ENCODE measurements at places on chromosomes 4 and X.
A peak's percentile ranks its signal among the peaks of the same experiment; 100 is the strongest.

- DNase-seq = no peak
Measured at GRCh38 chr4:61545902-61546480, 345.9 kb downstream of the ADGRL3 start.

DNA sequence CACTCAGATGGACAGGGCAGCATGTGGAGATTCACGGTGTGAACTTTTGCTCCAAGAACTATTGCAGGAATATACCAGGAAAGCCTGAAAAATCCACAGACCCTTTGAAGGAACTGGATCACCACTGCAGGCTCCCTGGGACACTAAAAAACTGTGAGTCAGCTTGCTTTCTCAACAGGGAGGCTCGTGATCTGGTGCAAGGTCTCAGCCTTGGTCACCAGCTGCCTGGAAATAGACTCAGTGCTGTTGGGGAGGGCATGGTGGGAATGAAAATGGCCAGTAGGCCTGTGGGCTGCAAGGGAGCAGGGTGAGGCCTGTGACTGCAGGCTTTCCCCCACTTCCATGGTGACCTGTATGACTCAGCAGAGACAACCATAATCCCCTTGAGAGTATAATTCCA is 426.4 kb upstream of the RPS6KA3 start:
- DNase-seq = no peak

DNA sequence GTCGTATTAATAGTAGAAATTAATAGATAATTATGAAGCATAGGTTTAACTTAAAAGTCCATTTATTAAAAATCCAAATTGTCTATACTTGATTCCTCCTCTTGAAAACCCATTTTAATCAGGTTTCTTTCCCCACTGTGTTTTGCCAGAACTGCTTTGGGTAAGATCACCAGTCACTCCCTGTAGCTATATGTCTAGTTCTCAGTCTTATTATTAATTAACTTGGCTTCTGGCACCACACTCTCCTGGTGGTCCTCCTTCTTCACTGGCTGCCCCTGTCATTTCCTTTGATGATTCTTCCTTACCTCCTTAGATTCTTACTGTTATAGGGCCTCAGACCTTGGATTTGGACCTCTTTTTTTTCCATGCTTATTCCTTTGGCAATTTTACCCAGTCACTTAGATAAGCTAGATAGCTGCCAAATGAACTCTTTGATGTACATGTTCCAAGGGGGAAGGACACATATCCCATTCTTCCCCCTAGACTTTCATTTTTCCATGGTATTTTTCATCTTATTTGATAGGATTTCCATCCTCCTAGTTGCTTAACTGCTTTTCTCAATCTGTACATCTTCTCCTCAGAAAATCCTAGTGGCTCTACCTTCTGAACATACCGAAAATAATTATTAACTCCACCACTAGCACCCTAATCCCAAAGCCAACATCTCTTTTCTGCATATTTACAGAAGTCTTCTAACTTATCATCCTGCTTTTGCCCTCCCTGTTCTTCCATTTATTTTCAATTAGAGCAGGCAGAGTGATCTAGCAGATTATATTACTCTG is 24.5 kb downstream of the GIMD1 start:
- no peak for DNase-seq

DNA sequence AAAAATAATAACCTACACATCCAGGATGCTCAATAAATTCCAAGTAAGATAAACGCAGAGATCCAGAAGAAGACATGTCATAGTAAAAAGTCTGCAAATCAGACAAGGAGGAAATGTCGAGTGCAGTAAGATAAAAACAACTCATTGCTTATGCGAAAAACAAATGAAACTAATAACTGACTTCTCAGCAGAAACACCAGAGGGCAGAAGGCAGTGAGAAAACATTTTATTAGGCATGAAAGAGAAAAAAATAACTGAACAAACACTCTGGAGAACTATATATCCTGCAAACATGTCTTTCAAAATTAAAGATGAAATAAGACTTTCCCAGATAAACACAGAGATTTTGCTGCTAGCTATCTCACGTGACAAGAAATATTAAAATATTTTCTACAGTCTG is 201.3 kb upstream of the CTSO start:
- DNase-seq = no peak

- DNase-seq = peak; percentile 50
Measured at GRCh38 chrX:72107320-72107719, 24.4 kb downstream of the RTL5 start.

GRCh38 chr4:106738121-106738520 is 298.0 kb downstream of the DKK2 start:
- DNase-seq = no peak

GRCh38 chr4:10753336-10753735 is 68.8 kb upstream of the CLNK start:
- DNase-seq = no peak

- DNase-seq = no peak
Measured at GRCh38 chr4:121003863-121004262, 68.5 kb downstream of the NDNF start.

GRCh38 chr4:159606835-159607234 is 504.0 kb downstream of the RAPGEF2 start:
- DNase-seq = peak; percentile 1

GRCh38 chr4:115923152-115923551 is 809.7 kb upstream of the NDST4 start:
- DNase-seq = no peak

DNA sequence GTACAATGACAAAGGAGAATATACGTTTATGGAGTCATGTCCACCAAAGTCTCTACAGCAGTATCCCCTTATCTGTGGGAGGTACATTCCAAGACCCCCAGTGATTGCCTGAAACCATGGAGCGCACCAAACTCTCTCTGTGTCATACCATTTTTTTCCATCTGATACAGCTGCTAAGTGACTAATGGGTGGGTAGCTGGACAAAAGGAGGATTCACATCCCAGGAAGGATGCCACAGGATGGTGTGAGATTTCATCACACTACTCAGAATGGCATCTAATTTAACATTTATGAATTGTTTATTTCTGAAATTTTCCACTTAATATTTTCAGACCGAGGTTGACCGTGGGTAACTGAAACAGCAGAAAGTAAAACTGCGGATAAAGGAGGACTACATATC is 49.8 kb upstream of the AGA start:
- DNase-seq = no peak

GRCh38 chr4:176340871-176341685 is 21.3 kb downstream of the SPCS3 start:
- peak; percentile 46 for DNase-seq

DNA sequence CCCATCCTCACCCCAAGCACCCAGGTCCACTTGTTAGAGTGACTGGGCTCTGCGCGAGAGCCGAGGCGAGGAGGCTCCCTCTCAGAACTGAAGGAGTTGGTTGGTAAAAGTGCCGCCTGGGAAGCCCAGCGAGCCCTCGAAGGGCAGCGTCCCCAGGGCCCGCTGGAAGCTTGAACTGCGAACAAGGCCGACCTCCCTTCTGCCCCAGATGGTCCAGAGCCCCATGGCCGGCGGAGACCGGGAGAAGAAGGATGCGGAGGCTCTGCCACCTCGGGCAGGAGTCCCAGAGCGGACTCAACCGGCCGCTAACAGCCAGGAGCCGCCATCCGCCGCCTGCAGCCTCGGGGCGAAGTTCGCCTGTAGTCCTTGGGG is 116.3 kb upstream of the TEX13C start:
- no peak for DNase-seq

DNA sequence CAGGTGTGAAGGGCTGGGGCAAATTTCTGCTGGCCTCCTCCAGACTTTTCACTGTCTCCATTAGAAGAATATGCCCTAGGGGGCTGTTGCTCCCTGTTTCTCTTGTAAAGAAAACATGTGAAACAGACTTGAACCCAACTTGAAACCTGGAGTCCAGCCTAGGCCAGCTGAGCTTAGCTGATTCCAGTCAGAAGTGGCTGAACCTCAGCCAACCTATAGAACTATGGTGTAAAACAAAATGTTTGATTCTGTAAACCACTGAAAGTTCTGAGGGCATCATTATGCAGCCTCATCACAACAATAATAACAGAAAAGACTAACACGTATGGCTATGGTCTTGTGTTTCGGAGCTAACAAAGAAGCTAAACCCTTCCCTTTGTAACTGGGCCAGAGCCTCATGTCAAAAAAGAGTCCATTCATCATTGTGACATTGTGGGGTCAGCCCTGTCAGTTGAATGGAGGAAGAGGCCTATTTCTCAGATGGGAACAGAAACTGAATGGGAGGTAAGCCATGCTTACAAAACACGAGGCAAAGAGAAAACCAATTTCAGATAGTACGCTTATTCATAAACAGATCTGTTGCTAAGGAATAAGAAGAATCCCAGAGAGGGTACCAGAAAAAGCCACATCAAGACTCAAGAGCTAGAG is 34.1 kb downstream of the SETD7 start:
- DNase-seq = no peak
